ENCODE measurements at places on chromosomes 3 and 15. TPM values are rescaled to one million over a fixed set of nuclear protein-coding genes. Genes with fewer than 3 reads are reported as not detected.

Gene ACVR2B
- total RNA-seq: 3.6 TPM

DNA sequence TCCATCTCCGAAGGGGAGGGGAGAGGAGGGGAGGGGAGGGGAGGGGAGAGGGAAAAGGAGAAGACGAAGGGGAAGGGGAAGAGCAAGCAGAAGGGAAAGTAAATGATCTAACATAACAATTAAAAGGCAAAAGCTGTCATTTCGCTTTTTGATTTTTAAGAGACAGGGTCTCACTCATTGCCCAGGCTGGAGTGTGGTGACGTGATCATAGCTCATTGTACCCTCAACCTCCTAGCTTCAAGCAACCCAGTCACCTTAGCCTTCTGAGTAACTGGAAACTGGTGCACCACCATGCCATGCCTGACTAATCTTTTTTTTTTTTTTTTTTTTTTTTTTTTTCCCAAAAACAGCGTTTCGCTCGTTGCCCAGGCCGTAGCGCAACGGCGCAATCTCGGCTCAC, 22.6 kb downstream of the ADAM10 start:
- no peak for DNase-seq

Gene GMPPB
- 84.3 TPM for total RNA-seq

Gene IL12A
- 1.3 TPM for total RNA-seq

GRCh38 chr15:33547876-33548275, 237.1 kb downstream of the RYR3 start:
- peak; percentile 60 for DNase-seq

DNA sequence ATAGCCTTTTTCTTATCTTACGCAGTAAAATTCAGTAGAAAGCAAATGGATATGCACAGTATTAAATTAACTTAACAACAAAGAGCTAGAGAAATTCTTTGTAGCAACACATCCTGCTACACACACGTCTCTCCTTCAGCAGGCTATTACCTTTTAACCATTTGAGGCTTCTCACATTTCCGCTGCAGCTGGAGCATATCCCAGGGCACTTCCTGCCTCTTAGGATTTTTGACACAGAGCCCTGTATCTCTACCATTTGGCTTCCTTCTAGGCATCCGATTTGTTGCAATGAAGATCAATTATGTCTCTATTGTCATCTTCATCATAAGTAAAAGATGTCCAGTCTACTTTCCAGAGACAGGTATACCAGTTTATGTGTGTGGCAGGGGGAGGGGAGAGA, 292.4 kb upstream of the CBLB start:
- no peak for DNase-seq

DNA sequence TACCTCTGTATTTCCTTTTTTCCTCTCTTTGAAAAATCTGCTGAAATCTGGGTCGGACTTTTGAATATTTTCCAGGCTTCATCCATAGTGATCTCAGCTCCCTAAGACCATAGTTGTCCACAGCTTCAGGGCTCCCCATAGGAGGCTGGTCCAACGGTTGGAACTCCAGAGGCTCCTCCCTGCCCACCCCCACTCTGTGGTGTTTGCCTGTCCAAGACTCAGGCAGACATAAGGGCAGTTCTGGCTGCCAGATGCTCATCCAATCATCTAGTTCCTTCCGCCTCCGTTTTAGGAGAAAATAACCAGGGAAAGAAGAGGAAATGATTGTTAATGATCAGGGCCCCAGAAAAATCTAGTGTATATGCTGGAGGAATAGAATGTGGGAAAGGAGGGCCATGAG, 27.9 kb upstream of the PRTG start:
- DNase-seq: no peak

DNA sequence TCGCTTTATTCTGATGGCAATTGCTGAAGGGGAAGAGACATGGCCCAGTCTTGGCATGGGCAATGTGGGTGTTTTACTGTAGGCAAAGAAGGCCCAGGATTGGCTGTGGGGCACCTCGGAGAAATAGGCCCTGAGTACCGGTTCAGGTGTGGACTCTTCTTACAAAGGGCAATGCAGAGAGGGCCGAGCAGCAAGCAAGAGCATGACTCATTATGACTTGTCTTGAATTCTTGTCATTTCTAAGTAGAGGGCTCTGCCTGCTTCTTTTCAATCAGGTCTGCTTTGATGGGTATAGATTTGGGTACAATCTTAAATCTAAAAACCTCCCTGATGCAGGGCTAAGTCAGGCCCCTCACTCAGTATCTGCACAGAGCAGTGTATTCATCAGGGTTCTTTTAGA, 14.8 kb upstream of the BUB1B start:
- DNase-seq: peak; percentile 60

DNA sequence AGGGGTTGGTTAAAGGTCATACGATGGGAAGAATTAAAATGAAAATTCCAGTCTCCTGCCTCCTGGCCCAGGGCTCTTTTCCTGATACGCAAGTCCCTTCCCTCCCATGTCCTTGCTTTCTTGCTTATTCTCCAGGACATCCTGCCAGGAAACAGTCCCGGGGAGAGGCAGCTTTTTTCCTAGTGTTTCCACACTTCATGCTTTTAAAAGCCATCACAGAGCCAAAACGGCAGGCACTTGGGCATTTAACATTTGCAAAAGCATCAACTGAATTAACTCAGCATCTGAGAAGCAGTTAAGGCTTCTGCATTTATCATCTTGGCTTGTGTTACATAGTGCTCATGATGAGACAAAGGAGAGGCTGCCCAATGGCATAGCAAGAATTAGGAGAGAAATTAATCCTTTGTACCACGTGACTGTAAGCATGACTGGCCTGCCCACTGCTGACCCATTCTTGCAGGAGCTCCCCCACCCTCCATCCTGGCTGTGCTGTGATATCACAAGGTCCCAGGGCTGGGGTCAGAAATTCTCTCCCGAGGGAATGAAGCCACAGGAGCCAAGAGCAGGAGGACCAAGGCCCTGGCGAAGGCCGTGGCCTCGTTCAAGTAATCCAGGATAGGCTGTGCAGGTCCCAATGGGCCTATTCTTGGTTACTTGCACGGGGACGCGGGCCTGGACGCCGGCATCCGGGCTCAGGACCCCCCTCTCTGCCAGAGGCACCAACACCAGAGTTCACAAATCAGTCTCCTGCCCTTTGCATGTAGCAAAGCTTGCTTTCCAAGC, 21.6 kb upstream of the VILL start:
- no peak for DNase-seq

- DNase-seq: no peak
Measured at GRCh38 chr15:38316311-38316710, 63.7 kb downstream of the SPRED1 start.

Gene CD96
- not detected for total RNA-seq

Gene IGSF11
- total RNA-seq: not detected

DNA sequence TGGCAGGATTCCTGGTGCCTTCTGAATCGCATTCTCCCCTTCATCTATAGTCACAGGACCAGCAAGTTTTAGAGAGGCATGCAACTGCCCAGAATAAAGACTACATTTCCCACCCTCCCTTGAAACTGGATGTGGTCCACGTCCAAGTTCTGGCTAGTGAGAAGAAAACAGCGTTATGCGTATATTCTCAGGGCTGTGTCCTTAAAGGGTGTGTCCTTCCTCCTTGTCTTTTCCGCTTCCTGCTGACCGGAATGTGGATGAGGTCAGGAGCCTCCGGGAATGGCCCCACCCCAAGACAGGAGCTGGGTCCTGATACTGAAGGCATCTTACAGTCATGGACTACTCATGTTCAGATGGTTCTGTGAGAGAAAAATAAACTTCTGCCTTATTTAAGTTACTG, 20.2 kb downstream of the CHST2 start:
- peak; percentile 73 for DNase-seq

Gene ZKSCAN7
- total RNA-seq: not detected

DNA sequence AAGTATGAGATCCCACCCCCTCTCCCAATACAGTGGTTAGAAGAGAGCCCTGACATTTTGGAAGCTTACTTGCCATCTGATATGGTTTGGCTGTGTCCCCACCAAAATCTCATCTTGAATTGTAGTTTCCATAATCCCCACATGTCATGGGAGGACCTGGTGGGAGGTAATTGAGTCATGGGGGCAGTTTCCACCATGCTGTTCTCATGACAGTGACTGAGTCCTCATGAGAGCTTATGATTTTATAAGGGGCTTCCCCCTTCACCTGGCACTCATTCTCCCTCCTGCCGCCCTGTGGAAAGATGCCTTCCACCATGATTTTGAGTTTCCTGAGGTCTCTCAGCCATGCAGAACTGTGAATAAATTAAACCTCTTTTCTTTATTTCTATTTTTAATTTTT, 28.8 kb upstream of the HES1 start:
- no peak for DNase-seq

Gene MLF1
- 5.0 TPM for total RNA-seq

Gene KCNMB3
- 0.28 TPM for total RNA-seq

DNA sequence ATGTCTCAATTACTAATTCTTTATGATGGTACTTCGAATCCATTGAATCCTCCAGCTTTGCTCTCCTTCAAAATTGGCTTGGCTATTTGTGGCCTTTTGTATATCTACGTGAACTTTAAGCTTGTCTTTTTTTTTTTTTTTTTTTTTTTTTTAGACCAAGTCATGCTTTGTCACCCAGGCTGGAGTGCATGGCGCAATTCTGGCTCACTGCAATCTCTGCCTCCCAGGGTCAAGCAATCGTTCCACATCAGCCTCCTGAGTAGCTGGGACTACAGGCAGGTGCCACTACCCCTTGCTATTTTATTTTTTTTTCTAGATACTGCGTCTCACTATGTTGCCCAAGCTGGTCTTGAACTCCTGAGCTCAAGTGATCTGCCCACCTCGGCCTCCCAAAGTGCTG, 7.7 kb upstream of the DIPK2A start:
- peak; percentile 42 for DNase-seq

DNA sequence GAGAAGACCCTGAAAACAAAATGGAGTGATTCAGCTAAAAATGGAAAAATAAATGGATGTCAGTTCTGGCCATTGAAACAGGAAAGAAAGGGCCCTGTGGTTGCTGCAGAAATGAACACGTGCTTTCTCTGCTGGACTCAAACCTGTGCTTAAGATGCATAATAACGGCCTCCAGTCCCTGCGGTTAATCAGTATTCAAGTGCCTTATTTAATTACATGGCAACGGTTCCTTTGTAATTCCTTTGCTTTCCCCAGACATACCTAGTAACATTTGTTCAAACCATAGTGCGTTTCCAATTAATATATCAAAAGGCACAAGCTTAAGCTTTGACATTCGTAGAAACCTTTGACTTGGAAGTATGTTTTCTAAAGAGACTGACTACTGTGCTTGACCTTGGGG, 428.3 kb downstream of the GABRG3 start:
- DNase-seq: no peak

DNA sequence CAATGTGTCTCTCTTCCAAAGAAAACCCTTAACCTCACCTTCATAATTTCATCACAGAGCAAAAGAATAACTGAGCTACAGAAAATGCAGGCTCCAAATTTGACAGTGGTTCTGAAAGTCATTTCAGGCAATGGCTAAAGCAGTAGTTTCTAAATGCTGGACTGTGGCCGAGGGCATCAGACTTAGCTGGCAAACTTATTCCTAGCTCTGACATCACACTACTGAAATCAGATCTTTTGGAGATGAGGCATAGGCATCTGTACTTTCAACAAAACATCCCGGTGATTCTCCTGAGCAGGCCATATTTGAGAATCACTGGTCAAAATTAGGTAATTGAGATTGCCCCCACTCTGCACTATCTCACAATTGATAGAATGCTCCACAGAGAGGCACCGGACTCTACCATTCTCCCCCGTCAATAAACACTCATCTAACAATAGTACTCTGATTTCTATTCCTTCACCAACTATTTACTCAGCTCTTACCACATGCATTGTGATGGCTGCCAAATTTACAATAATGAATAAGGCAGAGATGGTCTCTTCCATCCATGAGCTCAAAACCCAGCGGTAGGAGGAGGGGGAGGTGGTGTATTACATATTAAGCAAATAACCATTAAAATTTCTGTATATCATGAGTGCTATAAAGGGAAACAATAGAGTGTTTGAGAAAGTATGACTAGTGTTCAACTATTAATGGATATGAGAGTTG, 57.3 kb upstream of the SPRED1 start:
- DNase-seq: no peak

DNA sequence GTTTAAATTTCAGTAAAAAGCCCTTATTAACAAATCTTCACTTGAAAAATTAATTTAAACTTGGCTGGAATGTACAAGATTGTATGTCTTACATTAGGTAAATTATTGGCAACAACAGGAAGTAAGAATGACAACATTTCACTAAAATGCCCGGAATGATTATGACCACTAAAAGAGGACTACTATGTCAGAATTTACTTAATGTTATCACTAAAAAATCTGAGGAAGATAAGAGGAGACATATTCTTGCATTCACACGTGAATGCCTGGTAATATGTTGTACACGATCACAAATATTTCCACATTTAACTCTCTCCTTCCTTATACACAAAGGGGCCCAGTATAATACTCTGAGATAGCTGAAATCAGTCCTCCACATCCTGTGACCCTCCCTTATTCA, 29.7 kb downstream of the VGLL3 start:
- no peak for DNase-seq

GRCh38 chr15:89187986-89188514, 33.3 kb downstream of the RLBP1 start:
- no peak for DNase-seq

Gene CFAP100
- total RNA-seq: not detected

Gene ST8SIA2
- total RNA-seq: not detected

Gene RAB6B
- total RNA-seq: 1.1 TPM

- DNase-seq: no peak
Measured at GRCh38 chr3:22308871-22309270, 557.9 kb upstream of the ZNF385D start.

Gene KLHL6
- not detected for total RNA-seq

Gene CLRN1
- not detected for total RNA-seq

Gene CIB2
- 0.30 TPM for total RNA-seq

DNA sequence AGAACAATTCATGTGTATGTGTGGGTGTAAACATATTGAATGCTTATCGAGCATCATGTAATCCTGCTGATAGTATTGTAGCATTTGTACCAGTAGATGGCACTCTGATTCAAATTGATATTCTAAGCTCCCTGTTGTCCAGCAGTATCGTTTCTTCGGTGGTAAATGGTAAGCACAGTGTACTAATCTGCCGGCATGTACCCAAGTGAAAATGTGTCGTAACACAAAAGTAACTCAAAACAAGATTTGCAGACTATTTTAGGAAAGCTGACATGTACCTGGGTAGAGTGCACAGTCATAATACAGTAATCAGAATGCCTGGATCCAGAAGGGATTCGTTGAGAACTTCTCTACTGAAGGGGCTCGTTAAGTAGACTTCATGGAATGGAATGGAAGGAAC, 31.7 kb upstream of the MNS1 start:
- DNase-seq: peak; percentile 71

Data from MCF 10A (cell line).